ENCODE measurements at places on chromosomes 5 and 9.

- DNase-seq = no peak
These were observed 739 bp downstream of the PPP2CA start for GRCh38 chr5:134224888-134225779.

DNA sequence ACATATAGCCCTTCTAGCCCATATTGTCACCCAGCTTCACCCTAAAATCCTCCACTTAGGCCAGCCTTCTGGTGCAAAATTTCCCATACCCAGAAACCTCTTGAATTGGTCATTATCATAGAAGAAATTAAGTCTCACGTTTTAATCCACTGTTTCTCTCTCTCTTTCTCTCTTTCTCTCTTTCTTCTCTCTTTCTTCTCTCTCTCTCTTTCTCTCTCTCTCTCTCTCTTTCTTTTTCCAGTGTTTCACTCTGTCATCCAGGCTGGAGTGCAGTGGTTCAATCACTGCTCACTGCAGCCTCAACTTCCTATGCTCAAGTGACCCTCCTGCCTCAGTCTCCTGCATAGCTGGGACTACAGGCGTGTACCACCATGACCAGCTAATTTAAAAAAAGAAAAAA is 363.4 kb downstream of the TMEM167A start:
- no peak for DNase-seq

DNA sequence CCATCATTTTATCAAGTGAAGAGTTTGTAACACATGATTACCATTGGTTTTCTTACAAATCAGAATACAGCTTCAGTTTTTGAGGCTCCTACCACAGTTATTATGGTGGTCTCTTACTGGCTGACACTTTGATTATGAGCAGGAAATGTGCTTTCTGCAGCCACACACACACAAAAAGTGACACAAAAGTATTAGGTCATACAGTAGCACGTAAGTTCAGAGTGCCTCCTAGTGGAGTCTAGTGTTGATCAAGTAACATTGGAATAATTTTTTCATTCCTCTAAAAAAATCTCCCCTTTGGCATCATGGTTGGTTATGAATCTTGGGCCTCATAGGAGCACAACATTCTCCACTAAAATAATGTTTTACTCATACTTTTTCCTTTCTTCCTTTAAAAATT is 37.6 kb downstream of the PAM start:
- no peak for DNase-seq

GRCh38 chr9:4506490-4506889 is 16.2 kb downstream of the SLC1A1 start:
- DNase-seq = no peak

DNA sequence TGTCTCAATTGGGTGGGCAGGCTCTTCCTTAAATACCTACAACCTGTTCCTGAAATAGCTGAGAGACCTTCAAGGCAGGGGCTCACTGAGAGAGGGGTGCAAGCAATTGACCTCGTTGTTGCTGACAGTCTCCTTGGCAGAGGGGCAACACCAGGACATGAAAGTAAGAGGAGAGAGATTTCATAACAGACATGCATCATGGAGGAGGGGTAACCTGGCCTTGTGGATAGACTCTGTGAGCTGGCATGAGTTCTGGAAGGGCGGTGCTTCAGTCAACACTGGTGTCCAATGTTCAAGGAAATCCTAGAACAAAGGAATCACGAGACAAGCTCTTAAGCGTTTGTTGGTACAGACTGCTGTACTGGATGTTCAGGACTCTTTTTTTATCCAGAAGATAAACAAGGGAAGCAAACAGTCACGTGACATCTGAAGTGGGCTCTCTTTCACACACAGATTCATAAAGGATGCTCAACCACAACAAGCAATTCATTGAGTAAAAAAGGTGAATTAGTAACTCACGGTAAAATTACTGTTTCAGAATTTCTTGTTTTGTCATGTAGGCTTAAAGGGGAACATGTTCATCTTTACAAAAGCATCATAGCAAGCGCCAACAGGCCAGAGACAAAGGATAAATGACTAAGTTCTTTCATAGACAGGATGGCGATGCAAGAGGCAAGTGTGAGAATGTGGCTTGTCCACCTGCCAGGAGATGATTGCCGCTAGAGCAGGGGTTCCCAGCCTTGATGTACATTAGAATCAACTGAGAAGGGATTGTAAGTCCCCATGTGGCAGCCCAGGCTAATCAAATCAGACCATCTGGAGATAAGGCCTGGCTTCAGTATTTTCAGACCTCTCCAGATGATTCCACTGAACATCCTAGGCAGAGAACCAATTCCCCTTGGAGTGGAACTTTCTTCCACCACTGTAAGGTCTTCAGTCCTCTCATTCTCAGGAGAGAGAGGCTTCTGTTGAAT is 20.7 kb downstream of the ANKRA2 start:
- no peak for DNase-seq

DNA sequence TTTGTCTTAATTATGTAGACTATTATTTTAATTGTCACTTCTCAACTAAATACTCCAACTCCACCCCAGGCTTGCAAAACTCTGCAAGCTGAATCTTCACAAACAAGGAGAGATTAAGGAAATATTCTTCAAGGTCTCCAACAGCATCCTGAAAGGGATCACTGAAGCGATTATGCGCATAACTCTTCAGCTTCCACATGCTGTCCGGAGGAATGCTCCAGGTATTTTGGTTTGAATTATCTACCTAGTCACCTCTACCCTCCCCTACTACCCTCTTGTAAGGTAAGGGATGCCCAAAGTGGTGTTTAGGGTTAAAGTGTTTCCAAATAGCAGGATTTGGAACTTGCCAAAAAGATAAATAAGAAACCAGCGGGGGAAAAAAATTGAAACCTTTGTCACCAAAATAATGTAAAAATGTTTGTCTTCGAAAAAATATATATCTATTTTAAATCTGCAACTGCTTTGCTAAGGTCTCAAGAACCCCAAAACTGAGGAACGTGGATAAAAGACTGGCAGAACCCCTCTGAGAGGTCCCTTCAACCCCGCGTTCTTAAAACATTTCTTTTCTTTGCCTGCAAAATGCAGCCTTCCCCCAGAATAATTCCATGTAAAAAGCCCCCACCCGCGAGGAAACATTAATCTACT is 11.6 kb downstream of the PTCH1 start:
- no peak for DNase-seq

DNA sequence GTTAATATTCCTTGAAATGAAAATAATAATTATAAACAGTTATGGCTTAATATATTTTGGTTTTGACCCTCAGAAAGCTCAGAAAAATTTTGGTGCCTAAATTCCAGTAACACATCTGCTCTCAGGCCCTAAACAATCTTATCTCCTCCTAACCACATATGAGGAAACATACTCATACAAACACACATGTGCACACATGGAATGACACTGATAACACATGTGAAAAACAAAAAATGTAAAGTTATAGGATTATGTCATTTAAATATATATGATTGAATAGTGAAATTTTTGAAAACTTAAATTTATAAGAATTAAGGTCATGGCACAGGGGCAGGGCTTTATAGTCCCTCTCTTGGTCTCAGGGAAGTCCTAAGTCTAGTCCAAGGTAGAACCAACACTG is 127.2 kb upstream of the TRPC7 start:
- no peak for DNase-seq

DNA sequence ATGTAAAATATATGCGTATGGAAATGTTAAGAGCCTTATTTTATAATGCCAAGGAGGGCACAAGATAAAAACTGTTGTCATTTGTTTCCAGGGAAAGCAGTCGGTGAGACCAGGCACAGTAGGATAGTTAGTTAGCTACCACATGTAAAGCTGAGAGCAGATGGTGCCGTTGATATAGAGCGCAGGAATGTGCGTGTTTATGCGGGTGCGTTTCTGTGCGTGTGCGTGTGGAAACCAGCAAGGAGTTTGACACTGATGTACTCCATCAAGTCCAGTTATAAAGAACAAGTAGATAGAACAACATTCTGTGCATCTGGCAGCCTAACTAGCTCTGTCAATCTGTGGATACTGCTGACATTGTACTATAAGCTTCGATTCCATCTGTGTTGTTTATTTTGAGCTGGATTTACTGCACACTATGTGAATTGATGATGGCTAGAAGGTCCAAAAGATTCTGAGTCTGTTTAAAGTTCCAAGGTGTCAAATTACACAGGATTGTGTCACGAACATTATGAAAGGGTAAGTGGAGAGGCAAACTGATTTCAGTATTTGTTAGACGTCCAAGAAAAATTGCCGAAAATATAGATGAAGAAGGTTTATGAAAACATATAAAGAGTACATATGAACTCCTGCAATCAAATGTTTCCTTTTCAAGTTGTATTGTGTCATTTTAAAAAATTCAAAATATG is 494.9 kb upstream of the MEF2C start:
- no peak for DNase-seq

GRCh38 chr5:157607371-157608161 is 32.0 kb upstream of the ADAM19 start:
- no peak for DNase-seq

GRCh38 chr5:175715627-175716522 is 58.0 kb downstream of the HRH2 start:
- DNase-seq = no peak

GRCh38 chr9:126117158-126117425 is 209.5 kb upstream of the MVB12B start:
- no peak for DNase-seq
